NT2/D1 (cell line): ENCODE measurements at places on chromosomes 12 and 14.
A peak's percentile ranks its signal among the peaks of the same experiment; 100 is the strongest.

- DNase-seq: peak; percentile 42
These were observed 4.5 kb downstream of the DAO start for GRCh38 chr12:108884116-108885012.

DNA sequence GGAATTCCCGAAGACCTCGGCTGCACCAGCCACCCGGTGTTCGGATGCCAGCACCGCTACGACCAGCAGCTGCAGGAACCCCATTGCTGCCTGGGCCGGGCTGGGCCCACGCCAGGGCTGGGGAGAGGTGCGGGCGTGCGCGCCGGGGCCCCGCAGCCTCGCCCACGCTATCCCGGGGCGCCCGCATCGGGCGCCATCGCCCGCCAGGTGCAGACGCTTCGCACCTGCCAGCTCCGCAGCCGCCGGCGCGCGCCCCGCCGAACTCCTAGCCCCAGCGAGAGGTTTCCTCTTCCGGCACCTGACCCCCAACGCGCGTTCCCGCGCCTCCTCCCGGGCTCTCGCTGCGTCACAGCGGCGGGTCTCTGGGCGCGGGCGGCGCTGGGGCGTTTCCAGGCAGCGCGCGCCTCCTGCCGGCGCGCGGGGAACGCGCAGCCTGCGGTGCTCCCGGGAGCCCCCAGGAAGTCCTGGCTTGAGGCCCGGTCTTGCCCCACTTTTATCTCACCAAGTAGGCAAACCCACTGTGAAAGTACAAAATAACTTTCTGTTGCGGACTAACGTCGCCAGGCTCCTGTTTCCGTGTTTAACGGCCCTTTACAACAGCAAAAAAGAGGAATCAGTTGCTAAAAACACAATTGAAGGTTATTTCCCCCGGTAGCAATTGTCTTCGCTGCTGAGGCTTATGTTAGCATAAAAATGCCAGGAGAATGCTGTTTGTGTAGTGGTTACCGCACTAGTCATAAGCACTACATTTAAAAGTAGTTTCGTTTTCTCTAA lies at the start of gene TM7SF3:
Gene TM7SF3 (minus strand): TSS at position 300 of the 774 bp plus-strand sequence. CDS start 216 bp downstream, at position 84.
- peak; percentile 99 for DNase-seq

DNA sequence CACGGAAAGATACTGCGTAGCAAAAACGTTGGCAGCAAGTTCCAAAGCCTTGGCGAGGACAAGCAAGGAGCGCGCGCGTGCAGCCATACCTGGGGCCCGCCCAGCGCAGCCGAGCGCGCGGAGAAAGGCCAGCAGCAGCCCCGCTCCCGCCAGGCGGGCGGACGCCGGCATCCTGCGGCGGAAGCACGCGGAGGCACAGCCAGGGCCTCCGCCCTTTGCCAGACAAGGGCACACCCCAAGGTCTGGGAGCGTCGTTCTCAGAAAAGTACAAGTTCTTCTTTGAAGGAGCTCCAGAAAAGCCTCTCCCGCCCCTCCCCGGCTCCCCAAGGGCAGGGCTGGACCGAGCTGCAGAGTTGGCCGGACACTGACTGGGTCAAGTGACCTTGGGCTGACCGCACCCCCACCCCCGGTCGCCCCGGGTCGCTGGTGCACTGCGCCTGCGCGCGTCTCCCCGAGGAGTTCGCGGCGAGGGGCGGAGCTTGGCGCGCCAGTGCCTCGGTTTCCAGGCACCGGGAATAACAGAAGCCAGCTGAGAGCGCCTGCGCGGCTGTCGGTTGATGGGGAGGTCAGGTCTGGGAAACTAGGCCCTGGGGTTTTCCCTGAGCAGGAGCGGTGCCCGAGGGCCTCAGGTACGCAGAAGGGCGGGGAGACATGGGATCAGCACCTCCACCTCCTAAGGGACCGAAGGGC lies at the start of gene ZC2HC1C:
Gene ZC2HC1C (plus strand): TSS at position 521 of the 690 bp plus-strand sequence. CDS start 933 bp downstream, outside the sequence.
- peak; percentile 57 for DNase-seq

DNA sequence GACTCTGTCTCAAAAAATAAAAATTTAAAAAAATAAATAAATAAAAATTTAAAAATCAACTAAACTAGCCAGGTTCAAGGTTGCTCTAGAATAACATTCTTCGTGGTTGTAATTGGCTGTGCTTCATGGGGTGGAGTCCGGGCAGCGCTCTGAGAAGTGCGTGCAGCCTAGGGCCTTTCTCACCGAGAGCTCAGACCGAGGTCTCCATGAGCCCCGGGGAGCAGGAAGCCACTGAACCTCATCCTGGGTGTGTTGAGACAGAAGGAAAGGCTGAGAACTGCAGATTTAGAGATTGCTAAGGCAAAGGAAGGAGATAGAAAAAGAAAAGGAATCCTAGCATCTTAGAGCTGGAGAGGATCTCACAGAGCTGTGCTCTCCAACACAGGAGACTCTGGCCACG lies 14.7 kb downstream of the P2RX4 start:
- no peak for DNase-seq

- DNase-seq: no peak
These were observed 138.6 kb downstream of the TPH2 start for GRCh38 chr12:72077111-72077820.

GRCh38 chr14:82313889-82314288 lies 780.2 kb upstream of the SEL1L start:
- no peak for DNase-seq

DNA sequence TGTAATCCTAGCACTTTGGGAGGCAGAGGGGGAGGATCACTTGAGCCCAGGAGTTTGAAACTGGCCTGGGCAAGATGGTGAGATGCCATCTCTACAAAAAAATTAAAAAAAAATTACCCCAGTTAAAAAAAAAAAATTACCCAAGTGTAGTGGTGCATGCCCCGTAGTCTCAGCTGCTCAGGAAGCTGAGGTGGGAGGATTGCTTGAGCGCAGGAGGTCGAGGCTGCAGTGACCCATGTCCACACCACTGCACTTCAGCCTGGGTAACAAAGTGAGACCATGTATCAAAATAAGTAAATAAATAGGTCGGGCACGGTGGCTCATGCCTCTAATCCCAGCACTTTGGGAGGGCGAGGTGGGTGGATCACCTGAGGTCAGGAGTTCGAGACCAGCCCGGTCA lies 128.8 kb downstream of the VRK1 start:
- DNase-seq: no peak

- DNase-seq: no peak
These were observed 765 bp downstream of the SCYL2 start for GRCh38 chr12:100267603-100268281.
